ENCODE measurements at places on chromosomes 6 and 20. TPM values are rescaled to one million over a fixed set of nuclear protein-coding genes. Genes with fewer than 3 reads are reported as not detected.

DNA sequence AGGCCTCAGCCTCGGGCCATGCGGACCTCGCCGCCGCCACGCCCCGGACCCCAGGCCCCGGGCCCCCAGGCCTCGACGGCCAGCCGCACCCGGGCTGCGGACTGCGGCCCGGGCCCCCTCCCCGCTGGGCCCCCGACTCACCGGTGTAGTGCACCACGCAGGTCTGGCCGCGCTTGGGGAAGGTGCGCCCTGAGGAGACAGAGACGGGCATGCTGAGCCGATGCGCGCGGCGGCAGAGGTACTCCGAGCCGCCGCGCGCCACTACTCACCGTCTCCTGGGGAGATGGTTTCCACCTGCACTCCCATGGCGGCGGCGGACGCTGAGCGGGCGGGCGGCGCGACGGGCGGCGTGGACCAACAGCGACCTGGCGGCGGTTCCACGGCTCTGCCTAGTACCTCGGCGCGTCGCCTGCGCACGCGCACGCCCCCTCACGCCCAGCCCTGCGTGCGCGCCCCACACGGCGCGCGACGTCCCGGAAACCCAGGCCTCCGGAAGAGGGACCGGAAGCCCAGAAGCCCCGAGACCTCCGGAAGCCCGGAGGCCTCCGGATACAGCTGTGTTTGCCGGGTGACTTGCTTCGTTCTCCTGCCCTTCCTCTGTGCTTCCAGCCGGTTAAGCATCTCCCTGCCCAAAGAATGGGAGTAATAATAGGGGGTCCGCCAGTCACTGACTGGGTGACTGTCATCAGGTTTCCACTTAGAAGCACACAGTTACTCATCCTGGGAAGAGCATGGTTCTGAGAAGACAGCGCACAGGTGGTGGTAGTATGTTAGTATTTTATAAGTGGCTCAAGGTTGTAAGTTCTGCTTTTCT lies at the start of gene FKBP1A:
Gene FKBP1A, minus strand, starts transcription at position 362 of the 814 bp plus-strand sequence. Its CDS starts 56 bp downstream, at position 306.
- peak within 1 kb of the TSS; percentile 90 for H3K27ac ChIP-seq
- peaks cover 64% of the 10 kb centered on the region for H3K4me1 ChIP-seq
- H3K27me3 ChIP-seq = no peaks in the 10 kb centered on the region
- peak; percentile 90 for DNase-seq
- H3K36me3 ChIP-seq = no peaks in the 10 kb centered on the region
- H3K4me3 ChIP-seq = peak within 1 kb of the TSS; percentile 79

DNA sequence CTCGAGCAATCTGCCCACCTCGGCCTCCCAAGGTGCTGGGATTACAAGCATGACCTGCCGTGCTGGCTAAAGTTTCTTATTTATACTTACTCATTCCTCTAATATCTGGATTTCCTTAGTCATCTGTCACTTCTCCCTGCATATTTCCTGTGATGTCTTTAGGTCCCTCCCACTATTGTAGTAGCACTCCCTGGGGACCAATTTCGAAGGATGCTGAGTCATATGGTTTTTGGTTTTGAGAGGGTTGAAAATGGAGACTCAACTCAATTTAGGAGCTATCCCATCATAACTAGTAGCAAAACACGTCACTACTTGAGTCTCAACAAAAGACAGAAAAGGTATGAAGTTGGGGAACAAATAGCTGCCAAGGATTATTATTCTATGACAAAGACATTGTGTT lies 20.2 kb downstream of the MCUR1 start:
- H3K27ac ChIP-seq = no peak overlapping the region
- H3K4me1 ChIP-seq = no peaks in the 10 kb centered on the region
- no peaks in the 10 kb centered on the region for H3K27me3 ChIP-seq
- no peak for DNase-seq

The PKIG gene
- 91.5 TPM for total RNA-seq

GRCh38 chr6:132205946-132206345 lies 195.3 kb downstream of the MOXD1 start:
- H3K27me3 ChIP-seq = no peaks in the 10 kb centered on the region
- no peak overlapping the region for H3K4me3 ChIP-seq

GRCh38 chr6:35474131-35474941 lies 6.1 kb downstream of the RPL10A start:
- H3K36me3 ChIP-seq = peaks cover 33% of the 10 kb centered on the region
- H3K27me3 ChIP-seq = no peaks in the 10 kb centered on the region
- no peak overlapping the region for H3K27ac ChIP-seq
- H3K4me3 ChIP-seq = no peak overlapping the region

The ZBP1 gene
- 5.1 TPM for total RNA-seq

DNA sequence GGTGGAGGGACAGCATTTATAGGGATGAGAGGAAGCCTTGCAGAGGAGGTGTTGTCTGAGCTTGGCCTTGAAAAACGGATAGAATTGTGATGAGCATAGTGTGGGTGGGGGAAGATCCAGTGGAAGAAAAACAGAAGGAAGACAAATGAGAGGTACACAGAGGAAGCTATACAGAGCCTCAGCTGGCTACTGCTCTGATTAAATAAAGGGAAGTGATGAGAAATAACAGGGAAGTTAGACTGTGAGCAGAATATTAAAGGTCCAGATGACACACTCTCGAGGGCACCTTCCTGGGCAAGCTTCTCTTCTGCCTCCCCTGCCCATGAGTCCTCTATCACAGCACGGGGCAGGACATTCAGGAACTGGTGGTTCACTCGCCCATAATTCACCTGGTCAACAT lies 182.3 kb downstream of the KIF16B start:
- DNase-seq = no peak
- H3K4me3 ChIP-seq = no peak overlapping the region
- H3K36me3 ChIP-seq = no peaks in the 10 kb centered on the region
- H3K27ac ChIP-seq = no peak overlapping the region

The SLC17A5 gene
- 19.9 TPM for total RNA-seq

GRCh38 chr20:4073852-4074741 lies 58.7 kb upstream of the RNF24 start:
- H3K27me3 ChIP-seq = no peaks in the 10 kb centered on the region
- no peaks in the 10 kb centered on the region for H3K36me3 ChIP-seq
- H3K27ac ChIP-seq = no peak overlapping the region
- H3K4me3 ChIP-seq = no peak overlapping the region
- DNase-seq = no peak

The PKHD1 gene
- total RNA-seq = 1.0 TPM
